A549 treated with RU486 at 1 μM for 4 hours (cell line): ENCODE measurements at places on chromosomes 1 and 21. TPM values are rescaled to one million over a fixed set of nuclear protein-coding genes. Genes with fewer than 3 reads are reported as not detected.

IVL gene
- 0.08 TPM in 1 of 5 replicates, not detected in the others for total RNA-seq

LGR6 gene
- 0.38 to 1.1 TPM (median 0.74 TPM) in 5 replicates for total RNA-seq

CFAP107 gene
- not detected in 5 replicates for total RNA-seq

MATN1 gene
- total RNA-seq, result 0.05 to 0.32 TPM (median 0.29 TPM) in 3 of 5 replicates, not detected in the others

FCN3 gene
- not detected in 5 replicates for total RNA-seq

PPT1 gene
- total RNA-seq, result 61.6 to 76.6 TPM (median 66.8 TPM) in 5 replicates

OR6K3 gene
- total RNA-seq, result not detected in 5 replicates
